Articular chondrocyte of knee joint (primary cell): ENCODE measurements at places on chromosomes 11 and 22. TPM values are rescaled to one million over a fixed set of nuclear protein-coding genes. Genes with fewer than 3 reads are reported as not detected.

Gene APOL4
- 0.11 and 0.52 TPM in 2 replicates for total RNA-seq

Gene RCOR2
- 0.65 and 0.97 TPM in 2 replicates for total RNA-seq

Gene MMP8
- 0.22 TPM in 1 of 2 replicates, not detected in the other for total RNA-seq

Gene CSRP3
- total RNA-seq, result not detected in 2 replicates

Gene DNAJB7
- 0.11 TPM in 1 of 2 replicates, not detected in the other for total RNA-seq

Gene AMPD3
- total RNA-seq, result 8.4 and 12.0 TPM in 2 replicates

Gene ZNF280B
- 1.5 and 1.6 TPM in 2 replicates for total RNA-seq

Gene CCDC89
- total RNA-seq, result 4.4 and 5.7 TPM in 2 replicates

Gene BAIAP2L2
- 0.65 and 0.78 TPM in 2 replicates for total RNA-seq

Gene PYGM
- 0.32 and 0.39 TPM in 2 replicates for total RNA-seq

Gene OR2D2
- total RNA-seq, result 0.78 and 1.2 TPM in 2 replicates

Gene ROBO4
- 0.26 and 1.1 TPM in 2 replicates for total RNA-seq

Gene BTG4
- total RNA-seq, result not detected in 2 replicates

Gene TRIM21
- total RNA-seq, result 15.4 and 16.6 TPM in 2 replicates

Gene GGTLC3
- total RNA-seq, result not detected in 2 replicates

Gene FOLH1
- total RNA-seq, result not detected in 2 replicates

Gene EIF3M
- 553 and 584 TPM in 2 replicates for total RNA-seq

Gene CYB561A3
- total RNA-seq, result 34.0 and 37.1 TPM in 2 replicates

Gene NRXN2
- total RNA-seq, result 2.6 and 7.6 TPM in 2 replicates

Gene MIOX
- not detected in 2 replicates for total RNA-seq

Gene GAL3ST1
- total RNA-seq, result 0.13 and 0.22 TPM in 2 replicates

Gene DERL3
- 0.43 and 0.65 TPM in 2 replicates for total RNA-seq

Gene APOA5
- total RNA-seq, result not detected in 2 replicates

Gene CLMP
- 380 and 507 TPM in 2 replicates for total RNA-seq

Gene CTSF
- total RNA-seq, result 26.3 and 26.8 TPM in 2 replicates

Gene PRDM11
- 4.4 and 5.1 TPM in 2 replicates for total RNA-seq

Gene OR8K5
- not detected in 2 replicates for total RNA-seq

Gene SAA1
- total RNA-seq, result 0.32 and 0.39 TPM in 2 replicates

Gene GGTLC2
- total RNA-seq, result not detected in 2 replicates

Gene OR5B21
- 0.22 TPM in 1 of 2 replicates, not detected in the other for total RNA-seq

Gene TREH
- not detected in 2 replicates for total RNA-seq

Gene P4HA3
- total RNA-seq, result 5.6 and 6.2 TPM in 2 replicates

Gene PKDREJ
- under 0.01 and 0.11 TPM in 2 replicates for total RNA-seq

Gene NCF4
- total RNA-seq, result not detected in 2 replicates

Gene SELENOM
- 147 and 160 TPM in 2 replicates for total RNA-seq

Gene OR52N4
- not detected in 2 replicates for total RNA-seq

Gene MOGAT2
- 0.13 TPM in 1 of 2 replicates, not detected in the other for total RNA-seq

Gene FERMT3
- total RNA-seq, result 1.0 and 1.2 TPM in 2 replicates

Gene C11orf42
- not detected in 2 replicates for total RNA-seq

Gene TLCD5
- 12.2 and 13.9 TPM in 2 replicates for total RNA-seq

Gene PHOX2A
- total RNA-seq, result not detected in 2 replicates

Gene KCNJ1
- total RNA-seq, result 0.11 TPM in 1 of 2 replicates, not detected in the other

Gene MMP27
- not detected in 2 replicates for total RNA-seq
